Stimulated activated naive CD8-positive, alpha-beta T cell treated with anti-CD3 and anti-CD28 coated beads, Interleukin-15, amount 100 ng/mL, for 72 hours (primary cell): ENCODE measurements at places on chromosomes 5 and 9.

DNA sequence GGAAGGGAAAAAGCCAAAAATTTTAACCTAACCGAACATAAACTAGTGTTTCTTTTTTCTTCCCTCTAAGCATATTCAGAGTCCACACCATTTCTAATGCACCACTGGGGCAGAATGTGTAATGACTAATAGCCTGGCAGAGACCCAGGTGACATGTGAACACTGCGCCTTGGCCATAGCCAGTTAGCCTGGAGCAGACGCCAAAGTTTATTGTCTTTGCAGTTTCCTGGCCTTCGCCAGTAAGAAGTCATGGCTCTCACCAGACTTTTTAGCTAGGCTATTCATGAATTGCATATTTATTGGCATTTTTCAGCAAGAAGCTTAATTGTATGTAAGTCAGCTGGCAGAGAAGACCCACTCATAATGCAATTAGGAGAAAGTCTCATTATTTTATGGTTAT lies 182.8 kb upstream of the SLC27A6 start:
- no peak for DNase-seq

DNA sequence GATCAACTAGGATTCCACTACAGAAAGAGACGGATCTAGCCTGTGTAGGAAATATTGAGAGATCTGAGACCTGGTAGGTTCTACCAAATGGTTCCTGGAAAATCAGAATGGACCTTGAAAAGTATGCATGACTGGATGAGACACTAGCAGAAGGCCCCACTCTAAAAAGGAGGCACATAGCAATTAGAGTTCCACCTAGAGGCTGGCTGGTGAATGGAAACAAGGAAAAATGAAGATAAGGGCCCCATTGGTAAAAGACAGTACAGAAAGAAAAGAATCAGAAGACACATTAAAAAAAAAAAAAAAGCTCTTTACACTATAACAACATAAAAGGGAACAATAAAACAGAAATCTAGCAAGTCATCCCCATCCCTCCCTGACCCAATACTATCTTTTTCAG lies 518.5 kb downstream of the NR2F1-AS1 start:
- DNase-seq: no peak

DNA sequence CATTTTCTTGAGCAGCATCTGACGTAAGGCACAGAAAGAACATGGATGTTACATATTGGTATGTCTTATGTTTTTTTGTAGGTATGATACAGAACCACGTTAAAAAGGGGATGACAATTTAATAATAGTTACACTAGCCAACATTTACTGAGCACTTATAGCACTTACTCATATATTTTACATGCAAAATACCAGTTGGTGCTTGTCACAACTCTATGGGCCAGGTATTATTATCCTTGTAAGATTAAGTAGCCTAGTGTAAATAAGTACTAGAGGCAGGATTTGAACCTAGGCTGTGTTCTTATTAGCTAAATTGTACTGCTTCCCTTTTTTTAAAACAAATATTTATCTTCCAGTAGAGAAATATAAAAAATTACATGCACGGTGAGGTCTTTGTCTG lies 83.5 kb downstream of the RANBP17 start:
- DNase-seq: no peak

- DNase-seq: no peak
These were observed 58.4 kb upstream of the RAPGEF1 start for GRCh38 chr9:131798246-131798645.
